Stimulated activated CD8-positive, alpha-beta memory T cell treated with anti-CD3 and anti-CD28 coated beads, Interleukin-4, amount 100 ng/mL, for 1 hour (primary cell): ENCODE measurements at places on chromosomes 7 and 10.

GRCh38 chr7:77352665-77353406, 63.3 kb downstream of the GSAP start:
- no peak for DNase-seq

- no peak for DNase-seq
These were observed 18.1 kb downstream of the GARS1 start for GRCh38 chr7:30612658-30613265.

- no peak for DNase-seq
These were observed 22.0 kb upstream of the ELFN1 start for GRCh38 chr7:1647961-1648672.

GRCh38 chr10:131187926-131188325, 123.6 kb downstream of the TCERG1L start:
- DNase-seq: no peak

DNA sequence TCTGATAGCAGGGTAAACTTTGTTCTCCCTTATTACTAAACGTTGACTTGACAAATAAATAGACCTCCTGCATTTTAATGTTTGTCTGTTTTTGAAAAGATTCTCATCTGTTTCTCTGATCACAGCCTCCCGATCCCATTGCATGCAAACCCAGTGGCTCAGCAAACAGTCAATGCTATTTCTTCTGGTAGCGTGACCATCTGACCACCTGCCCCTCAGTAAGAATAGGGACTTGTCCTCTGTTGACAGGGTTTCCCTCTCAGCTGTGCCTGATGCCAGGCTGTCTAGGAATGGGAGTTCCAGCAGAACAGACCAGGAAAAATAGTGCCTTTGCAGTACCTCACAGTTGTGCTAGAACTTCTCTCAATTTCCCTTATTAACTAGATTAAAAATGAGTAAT, 40.7 kb upstream of the EBLN1 start:
- DNase-seq: no peak
